ENCODE measurements at places on chromosomes 1 and 21.

DNA sequence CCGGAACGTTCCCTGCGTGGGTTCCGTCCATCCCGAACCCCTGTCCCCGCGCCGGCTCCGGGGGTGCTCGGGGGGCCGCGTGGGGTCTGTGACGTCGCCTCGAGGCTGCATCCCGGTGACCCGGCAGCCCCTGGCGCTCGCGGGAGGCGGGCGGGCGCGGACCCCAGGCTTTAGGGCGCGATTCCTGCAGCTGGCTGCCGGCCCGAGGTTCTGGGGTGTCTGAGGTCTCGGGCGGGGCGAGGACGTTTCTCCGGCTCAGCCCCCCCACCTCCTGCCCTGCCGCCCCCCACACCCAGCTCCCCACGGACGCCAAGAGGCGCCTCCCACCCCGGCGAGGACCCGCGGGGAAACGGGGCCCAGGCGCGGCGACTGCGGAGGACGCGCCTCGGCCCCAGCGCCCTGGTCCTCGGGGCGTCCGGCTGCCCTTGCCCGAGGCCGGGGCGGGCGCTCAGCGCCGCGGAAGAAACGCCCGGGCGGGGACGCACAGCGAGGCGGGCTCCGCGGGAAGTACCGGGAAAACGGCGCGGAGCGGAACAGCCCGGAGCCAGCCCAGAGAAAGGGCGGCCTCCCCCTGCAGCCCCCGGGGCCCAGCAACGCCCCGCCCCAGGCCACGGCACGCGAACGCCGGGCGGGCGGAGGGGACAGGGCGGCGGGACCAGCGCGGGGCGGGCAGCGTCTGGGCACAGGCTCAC, 1.3 kb upstream of the PCBP3 start:
- DNase-seq = no peak

DNA sequence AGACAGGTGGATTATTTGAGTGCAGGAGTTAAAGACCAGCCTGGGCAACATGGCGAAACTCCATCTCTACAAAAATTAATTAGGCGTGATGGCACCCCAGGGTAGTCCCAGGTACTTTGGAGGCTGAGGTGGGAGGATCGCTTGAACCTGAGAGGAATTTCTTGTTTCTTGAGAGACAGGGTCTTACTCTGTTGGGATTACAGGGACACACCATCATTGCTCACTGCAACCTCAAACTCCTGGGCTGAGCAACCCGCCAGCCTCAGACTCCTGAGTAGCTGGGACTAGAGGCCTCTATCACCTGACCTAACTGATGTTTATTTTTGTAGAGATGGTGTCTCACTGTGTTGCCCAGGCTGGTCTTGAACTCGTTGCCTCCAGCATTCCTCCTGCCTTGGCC, 24.8 kb downstream of the DHX9 start:
- DNase-seq = no peak

DNA sequence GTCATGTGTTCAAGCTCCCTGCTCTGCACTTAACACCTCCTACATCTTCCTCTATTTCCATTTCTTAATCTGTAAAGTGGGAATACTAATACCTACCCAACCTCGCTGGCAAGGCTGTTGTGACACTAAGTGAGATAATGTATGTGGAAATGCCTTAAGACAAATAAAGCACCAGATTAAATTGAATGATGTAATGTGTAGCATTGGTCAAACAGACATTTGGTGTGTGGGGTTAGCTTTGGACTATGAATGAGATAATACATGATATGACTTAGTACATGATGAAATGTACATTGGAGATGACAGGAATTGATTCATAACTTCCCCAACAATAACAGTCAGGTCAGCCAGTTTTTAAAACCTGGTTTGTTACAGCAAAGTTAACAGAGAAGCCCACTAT, 5.2 kb downstream of the AMPD1 start:
- no peak for DNase-seq

DNA sequence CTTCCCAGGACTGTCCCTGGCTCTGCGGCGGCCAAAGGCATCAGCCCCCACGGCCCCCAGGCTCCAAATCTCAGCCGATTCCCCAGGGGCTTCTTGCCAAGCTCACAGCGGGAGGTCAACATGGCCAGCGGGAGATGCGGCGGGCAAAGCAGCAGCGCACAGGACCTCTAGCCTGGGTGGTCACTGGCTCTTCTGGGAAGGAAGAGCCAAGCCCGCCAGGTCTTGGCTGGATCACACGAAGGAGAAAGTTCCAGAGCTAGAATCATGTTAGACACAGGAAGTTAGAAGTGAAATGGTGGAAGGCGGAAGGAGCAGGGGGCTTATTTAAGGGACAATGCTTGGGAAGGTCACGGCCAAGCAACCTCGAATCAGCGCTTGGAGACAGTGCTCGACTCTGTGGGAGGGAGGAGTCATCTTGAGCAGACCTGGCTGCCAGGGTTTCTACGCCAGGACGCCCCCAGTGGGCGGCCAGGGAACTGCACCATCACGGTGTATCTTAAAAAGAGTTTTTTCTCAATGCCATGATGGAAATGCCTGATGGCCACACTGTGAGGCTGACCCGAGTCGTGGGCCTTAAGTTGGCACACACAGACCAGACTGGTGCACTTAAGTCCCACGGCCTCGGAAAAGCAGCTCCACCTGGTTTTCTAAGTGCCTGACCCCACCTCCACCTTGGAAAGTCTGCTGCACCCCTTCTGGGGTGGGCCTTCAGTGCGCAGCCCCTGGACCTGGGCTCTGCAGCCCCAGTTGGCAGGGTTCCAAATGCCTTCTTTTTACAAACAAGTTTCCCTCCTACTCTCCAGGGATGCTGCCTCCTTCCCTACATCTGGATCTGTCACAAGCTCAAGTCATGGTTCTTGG, 29.3 kb downstream of the SLC66A1 start:
- DNase-seq = peak; percentile 22

DNA sequence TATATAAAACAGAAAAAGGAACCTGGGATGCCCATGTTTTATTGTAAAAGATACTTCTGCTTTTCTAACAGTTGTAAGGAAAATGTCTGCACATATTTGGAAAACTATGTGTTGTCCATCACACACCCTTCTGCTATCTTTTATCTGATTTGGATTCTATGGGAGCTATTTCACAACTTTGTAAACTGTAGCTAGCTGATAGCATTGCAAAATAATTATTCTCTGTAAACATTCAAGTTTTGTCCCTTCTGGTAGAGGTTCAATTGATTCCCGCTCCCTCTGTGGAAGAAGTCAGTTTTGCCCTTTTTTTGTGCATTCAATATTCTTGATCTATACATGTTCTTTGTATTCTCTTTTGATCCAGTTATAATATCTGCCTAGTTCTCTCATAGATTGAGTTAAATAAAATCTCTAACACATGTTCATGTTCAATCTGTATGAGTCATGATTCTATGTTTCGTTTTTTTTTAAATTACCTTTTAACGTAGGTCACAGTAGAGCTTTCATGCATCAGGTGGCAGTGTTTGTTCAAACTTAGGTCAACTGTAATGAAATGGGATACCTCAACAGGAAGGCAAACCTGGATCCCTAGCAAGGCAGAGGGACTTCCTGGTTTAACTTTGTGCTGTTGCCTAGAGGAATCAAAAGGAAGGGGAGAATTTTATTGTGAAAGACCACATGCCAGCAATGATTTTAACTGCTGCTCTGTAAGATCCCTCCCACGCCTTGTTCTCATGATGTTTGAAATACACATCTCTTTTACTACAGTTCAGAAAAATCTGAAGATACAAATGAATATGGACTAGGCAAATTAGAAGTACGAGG, 26.0 kb upstream of the BCL9 start:
- DNase-seq = no peak

GRCh38 chr21:29443411-29444010, 144.8 kb downstream of the BACH1 start:
- no peak for DNase-seq

- no peak for DNase-seq
Observed at GRCh38 chr1:169949139-169949538, 55.4 kb upstream of the SCYL3 start.

GRCh38 chr1:5287178-5288150, 633.1 kb downstream of the AJAP1 start:
- no peak for DNase-seq

GRCh38 chr1:38667626-38668025, 191.9 kb downstream of the RRAGC start:
- DNase-seq = no peak

DNA sequence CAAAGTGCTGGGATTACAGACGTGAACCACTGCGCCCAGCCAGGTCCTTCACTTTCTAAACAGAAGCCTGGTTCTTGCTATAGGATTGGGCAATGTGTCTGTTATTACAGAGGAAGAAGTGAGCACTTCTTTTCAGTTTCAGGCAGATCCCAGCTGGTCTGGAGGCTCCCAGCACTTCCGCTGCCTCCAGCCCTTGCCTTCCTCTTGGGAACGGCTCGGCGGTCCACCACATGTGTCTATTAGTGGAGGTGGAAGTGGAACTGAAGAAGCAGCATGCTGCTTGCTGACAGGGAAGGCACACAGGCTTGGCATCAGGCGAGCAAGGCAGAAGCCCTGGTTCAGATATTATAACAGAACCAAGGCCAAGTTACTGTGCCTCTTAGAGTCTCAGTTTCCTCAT, 17.0 kb downstream of the MKNK1 start:
- no peak for DNase-seq

- DNase-seq = no peak
Observed at GRCh38 chr1:73783352-73783751, 414.6 kb downstream of the LRRIQ3 start.

DNA sequence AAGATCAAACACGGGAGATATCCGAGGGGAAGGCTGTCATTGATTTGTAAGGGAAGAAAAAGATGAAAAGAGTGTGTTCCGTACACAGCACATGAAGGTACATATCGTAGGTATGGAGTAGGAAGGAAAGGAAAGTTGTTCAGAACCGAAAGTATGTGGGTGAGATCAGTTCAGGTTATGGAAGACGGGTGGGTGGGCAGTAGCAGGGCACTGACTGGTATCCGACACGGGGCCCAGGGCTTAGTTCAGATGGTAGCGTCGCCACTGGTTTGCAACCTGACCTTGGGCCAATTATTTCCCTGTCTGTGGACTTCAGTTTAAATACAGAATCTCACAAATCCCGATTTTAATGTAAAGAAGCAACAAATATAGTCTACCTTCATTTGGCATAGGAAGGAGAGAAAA, 27.8 kb upstream of the A3GALT2 start:
- DNase-seq = no peak

- no peak for DNase-seq
Observed at GRCh38 chr1:12057940-12058687, 5.0 kb upstream of the TNFRSF8 start.

DNA sequence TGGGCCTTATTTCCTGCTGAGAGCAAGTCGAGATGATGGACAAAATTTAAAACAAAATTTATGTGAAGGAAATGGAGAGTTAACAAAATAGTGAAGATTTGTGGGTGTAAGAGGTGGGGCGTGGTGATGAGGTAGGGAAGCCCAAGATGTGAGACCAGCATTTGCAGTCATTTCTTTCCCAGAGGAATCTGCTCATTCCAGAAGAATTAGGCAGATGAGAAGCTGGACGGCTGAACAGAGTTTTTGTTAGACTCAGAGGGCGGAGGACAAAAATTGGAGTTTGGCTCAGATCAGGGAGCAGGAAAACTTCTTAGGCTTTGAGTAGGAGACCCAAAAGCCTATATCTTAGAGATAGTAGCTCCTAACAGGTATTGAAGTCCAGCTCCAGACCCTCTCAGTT, 65.3 kb downstream of the CAMTA1 start:
- DNase-seq = no peak

GRCh38 chr1:201653233-201653632, 114.3 kb downstream of the NAV1 start:
- DNase-seq = no peak

GRCh38 chr1:197799271-197799670, 24.0 kb upstream of the DENND1B start:
- DNase-seq = no peak

- no peak for DNase-seq
Observed at GRCh38 chr1:113946112-113946511, 17.0 kb downstream of the HIPK1 start.

DNA sequence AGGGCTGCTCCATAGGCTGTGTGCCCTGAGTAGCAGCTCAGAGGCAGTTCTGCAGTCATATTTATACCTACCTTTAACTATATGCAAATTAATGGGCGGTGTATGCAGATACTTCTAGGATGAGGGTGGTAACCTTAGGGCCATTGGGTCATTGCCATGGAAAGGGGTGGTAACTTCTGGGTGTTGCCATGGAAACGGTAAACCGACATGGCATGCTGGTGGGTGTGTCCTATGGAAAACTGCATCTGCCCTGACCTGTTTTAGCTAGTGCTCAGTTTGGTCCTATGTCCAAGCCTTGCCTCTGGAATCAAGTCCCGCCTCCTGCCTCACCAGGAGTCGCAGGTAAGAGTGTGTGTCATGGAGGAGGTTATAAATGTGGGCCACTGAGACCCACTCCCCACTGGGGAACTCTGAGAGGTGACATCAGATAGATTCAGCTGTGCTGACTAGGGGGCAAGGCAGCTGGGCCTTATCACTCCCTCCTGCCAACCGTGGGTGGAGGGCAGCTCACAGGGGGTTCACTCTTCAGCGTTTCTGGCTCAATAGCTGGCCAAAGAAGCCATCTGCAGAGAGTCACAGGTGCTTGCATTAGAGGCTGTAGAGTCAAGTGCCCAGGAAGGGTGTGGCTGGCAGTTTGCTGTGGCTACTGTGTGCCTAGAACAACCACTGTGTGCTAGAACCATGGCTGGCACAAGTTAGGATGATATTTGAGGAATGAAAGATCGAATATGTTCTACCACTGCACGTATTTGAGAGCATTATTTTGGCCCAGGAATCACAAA, 19.0 kb downstream of the BACE2 start:
- no peak for DNase-seq

DNA sequence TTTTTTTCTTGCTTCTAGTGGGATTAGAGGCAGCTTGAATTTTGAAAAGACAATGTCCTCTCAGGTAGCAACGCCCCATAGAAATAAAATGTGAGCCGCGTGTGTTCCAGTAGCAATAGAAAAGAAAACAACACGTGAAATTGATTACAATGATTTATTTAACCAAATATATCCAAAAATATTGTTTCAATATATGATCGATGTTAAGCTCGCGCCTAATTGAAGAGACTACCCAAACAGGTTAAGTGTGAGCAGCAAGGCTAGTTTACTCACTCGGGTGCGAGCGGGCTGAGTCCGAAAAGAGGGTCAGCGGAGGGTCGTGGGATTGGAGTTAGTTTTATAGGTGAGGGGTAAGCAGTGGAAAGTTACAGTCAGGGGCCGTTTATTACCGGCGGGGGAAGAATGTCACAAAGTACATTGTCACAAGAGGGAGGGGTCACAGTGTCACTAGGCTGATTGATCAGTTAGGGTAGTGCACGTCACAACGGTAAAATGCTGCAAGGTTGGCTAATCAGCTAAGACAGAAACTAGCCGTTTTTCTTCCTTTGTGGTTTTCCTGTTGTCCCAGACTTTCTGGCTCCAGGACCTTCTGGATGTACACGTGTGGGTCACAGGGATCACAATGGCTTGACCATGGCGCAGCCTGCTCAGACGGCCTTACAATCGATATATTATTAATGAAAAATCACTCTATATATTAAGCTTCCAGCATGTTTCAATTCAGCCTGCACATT, 697 bp upstream of the ZNF670 start:
- DNase-seq = no peak

DNA sequence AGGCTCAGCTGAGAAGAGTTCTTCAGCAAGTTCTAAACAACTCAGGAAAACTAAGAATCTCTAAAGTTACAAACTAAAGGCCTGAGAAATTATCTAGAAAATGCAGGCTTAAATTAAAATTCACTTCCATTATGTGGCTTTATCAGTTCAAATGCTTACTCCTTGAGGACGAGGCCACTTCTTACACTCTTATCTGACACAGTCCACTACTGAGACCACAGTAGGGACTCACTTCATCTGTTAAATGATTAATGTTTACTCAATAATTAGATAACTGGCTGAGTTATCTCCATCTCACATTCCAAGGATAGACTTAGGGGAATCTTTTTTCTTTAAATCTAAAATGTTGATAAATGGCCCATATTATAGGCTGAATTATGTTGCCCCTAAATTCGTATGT, 1.6 kb downstream of the C1orf141 start:
- no peak for DNase-seq
